ENCODE measurements at places on chromosomes 6 and 20. TPM values are rescaled to one million over a fixed set of nuclear protein-coding genes. Genes with fewer than 3 reads are reported as not detected.

- no peak for DNase-seq
Observed at GRCh38 chr20:20593447-20594170, 118.8 kb downstream of the RALGAPA2 start.

GNAS-AS1 gene
- total RNA-seq = 1.3 TPM

DNA sequence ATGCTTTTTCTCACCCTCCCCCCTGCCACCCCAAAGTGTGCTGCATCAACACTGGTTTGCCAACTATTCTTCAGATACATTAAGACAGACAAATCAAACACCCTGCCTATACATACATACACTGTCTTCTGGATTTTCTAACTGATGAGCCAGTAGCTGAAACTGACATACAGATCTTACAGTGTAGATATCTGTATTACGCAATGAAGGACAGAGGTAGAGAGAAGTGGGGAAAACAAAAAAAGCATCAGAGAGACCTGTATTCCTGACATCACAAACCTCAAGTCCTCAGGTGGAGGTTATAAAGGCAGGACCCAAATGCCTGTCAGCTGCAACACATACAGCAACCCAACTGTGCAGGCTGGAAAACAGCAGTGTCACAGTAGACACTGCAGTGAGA lies 535.4 kb downstream of the HACE1 start:
- no peak for DNase-seq

GRCh38 chr6:31580807-31581433 lies 1.3 kb downstream of the LTB start:
- DNase-seq = peak; percentile 69

NHSL1 gene
- total RNA-seq = 21.6 TPM

DNA sequence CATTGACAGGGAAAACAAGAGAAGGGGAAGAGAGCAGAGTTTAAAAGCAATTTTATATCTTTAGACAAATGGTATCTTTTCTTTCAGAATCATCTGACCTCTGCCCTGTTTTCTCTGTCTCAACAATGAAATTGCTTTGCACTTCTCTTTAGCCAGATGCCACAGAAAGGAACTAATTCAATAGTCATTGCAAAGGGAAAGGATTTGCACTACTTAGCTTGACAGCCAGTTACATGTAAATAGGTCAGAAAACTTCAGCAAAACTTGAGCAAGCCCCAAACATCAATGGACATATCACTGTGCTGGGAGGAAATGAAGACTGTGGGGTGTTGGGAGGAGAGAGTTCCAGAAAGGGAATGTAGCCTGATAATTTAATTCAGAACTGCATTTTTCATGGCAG lies 181.3 kb upstream of the FAM83B start:
- DNase-seq = no peak

DNA sequence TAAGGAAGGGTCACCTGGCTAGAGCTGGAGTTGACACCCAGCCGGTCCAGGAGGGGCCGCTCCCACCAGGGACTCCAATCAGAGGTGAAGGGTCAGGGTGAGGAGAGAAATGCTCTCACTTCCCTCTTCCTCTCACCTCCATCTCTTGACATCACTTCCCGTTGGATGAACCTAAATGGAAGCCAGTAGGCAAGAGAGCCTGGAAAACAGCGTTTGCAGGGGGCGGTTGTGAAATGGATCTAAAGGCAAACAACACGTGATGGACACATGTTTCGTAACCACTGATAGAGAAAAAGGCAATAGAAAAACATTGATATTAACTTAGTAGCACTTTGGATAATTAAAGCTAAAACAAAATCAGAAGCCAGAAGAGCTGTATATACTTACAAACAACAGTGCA lies 105.6 kb upstream of the FOXA2 start:
- DNase-seq = no peak

DNA sequence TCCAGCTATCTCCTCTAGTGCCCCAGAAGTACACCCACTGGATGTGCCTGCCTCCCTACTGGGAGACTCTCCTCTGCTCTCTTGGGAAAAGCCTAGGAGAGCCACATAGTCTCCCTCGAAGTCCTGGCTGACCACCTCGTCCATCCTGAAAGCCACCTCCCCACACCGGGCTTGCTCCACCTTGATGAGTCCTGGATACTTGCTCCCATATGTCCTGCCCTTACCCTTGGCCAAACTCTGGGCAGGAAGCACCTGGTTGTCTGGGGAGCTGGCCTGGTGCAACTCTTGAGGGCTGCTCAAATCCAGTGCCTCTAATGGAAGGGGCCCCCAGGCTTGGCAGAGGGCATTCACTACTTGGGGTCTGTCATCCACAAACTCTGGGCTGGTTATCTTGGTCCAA lies 19.3 kb downstream of the KIAA1755 start:
- no peak for DNase-seq

GRCh38 chr6:132065556-132065955 lies 114.4 kb upstream of the CCN2 start:
- no peak for DNase-seq

GRCh38 chr6:145017516-145017915 lies 717.8 kb downstream of the EPM2A start:
- DNase-seq = no peak

FOXF2 gene
- 0.59 TPM for total RNA-seq

ASXL1 gene
- total RNA-seq = 54.3 TPM

- no peak for DNase-seq
Observed at GRCh38 chr20:34654207-34654744, 22.6 kb downstream of the PIGU start.

DNA sequence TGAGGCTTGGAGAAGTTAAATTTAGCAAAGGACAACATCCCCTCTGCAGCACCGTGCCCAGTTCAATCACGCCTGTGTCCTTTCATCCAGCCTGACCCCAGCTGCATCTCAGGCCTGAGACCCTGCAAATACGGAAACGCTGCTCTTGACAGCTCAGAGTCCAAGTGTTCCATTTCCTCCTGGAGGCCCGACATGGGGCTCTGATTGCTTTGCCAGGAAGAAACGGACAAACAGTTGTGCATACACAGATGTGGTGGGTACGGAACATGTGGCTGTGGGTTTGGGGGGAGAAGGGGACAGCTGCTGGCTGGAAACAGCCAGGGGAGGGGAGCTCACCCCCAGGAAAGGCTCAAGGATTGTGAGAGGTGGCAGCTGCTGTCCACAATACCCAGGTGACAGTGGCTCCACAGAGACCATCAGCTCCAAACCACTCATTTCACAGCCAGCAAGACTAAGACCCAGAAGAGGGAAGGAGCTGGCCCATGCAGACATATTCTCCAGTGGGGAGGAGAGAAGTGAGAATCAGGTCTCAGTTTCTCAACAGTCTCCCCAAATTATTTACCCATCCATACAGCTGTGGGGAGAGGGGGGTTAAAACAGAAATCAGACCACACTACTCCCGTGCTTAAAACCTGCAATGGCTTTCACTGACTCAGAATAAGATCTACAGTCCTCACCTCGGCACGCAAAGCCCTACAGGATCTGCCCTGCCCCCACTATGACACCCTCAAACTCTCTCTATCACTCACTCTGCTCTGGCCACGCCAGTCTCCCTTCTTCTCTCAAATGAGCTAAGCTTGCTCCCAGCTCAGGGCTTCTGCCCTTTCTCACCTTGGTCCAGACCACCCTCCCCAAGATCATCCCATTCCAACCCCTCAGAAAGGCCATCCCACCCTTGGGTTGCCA lies 89.1 kb downstream of the PREX1 start:
- DNase-seq = peak; percentile 47

- no peak for DNase-seq
Observed at GRCh38 chr20:34581341-34582184, 23.0 kb downstream of the MAP1LC3A start.

DNA sequence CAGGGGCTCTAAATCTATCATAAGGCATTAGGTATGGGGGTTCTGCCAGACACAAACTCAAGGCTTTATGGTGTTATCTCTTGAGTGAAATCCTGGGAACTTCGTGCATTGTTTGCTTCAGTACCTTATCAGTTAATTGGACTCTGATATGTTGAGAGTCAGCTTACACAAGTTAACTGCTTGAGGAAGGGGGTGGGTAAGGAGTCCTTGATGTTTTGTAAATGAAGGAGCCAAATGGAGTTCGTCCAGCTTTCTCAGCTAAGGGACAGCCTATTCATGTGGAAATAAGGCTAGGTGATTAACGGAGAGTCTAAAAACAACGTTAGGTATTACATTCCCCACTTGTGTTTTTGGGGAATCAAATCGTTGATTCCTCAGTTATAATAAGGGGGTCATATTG lies 157.4 kb downstream of the TRIM27 start:
- no peak for DNase-seq

GRCh38 chr20:16412906-16413305 lies 160.3 kb downstream of the KIF16B start:
- DNase-seq = no peak

GRCh38 chr20:42082611-42083010 lies 464.4 kb upstream of the CHD6 start:
- peak; percentile 91 for DNase-seq

GRCh38 chr20:2037296-2037914 lies 43.5 kb upstream of the PDYN start:
- no peak for DNase-seq

GRCh38 chr6:40125680-40126394 lies 191.6 kb upstream of the MOCS1 start:
- DNase-seq = no peak

ANGPT4 gene
- 0.10 TPM for total RNA-seq

DNA sequence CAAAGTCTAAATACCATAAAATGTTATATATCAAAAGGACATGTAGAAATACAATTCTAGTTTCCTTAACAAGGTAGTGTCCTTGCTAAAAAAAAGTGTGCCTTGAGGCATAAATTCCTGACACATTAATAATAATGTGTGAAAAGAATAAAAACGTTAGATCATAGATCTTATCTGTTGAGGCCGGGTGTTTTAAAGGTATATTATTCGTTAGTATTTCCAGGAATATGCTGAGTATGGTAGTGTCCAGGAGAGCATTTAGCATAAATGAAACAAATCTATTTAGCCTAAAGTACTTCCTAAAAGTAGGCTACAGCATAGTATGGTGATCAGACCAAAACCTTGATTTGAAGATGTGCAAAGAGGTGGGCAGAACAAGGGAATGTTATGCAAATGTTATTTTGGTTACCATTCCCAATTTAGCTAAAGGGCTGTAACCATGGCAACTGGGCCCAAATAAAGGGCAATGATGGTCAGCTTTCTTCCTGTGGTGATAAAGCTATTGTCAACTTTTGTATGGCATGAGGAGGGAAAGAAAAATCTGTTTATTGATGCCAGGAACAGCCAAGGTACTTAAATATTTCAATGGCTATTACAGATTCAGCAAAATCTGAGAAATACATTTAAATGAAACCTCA lies 18.9 kb downstream of the MKKS start:
- no peak for DNase-seq

ULBP2 gene
- 0.89 TPM for total RNA-seq

Measured in skin of body (tissue), 3 donors.